Activated B cell treated with CpG ODN at 0.5 μM for 24 hours (primary cell): ENCODE measurements at places on chromosomes 12 and 14. TPM values are rescaled to one million over a fixed set of nuclear protein-coding genes. Genes with fewer than 3 reads are reported as not detected.

- DNase-seq, result no peak
Observed at GRCh38 chr14:23566778-23567185, 809 bp downstream of the AP1G2 start.

The POLE2 gene
- 2.9 and 5.3 TPM in 2 replicates for total RNA-seq

DNA sequence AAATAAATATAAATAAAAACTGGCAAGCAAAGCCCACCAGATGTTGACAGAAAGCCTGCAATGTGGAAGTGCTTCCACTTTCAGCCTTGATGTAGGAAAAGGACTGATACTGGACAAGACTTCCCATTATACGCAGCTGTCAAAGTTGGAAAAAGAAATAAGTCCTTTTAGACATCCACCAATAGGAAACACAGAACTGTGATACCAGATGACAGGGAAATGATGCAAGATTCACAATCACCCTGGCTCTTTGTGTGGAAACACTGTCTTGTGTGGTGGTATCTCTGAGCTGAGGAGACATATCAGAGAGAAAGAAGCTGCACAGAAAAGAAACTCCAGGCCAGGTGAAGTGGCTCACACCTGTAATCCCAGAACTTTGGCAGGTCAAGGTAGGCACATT lies 13.8 kb upstream of the METAP2 start:
- no peak for DNase-seq

GRCh38 chr12:126055521-126055920 lies 990.3 kb downstream of the AACS start:
- DNase-seq, result no peak

The GAPDH gene
- 1,003 and 1,033 TPM in 2 replicates for total RNA-seq

DNA sequence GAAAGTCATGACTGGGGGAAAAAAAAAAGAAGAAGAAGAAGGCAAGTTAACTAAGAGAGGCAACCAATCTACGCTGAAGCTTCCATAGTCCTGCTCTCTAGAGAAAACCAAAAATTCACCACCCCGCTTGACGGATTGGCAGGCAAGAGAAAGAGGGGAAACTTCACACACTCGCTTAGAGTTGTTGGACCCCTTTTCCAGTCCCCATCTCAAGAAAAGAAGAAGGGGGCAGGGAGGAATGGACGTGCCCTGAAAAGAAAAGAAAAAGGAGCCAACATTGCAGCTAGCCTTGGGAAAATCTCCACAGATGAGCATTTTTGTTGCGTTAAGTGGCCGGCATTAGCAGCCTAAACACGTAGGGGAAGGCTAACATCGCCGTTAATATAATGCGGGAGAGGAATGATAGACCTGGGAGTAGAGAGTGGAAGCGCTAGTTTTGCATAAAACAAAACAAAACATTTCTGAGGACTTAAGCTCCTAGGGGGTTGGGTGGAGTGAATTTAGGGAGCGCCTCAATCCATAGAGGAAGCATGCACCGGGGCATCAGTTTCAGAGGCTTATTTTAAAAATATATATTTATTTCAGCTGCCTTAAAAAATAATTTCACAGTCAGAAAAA lies 11.3 kb upstream of the FOXG1 start:
- DNase-seq, result no peak

The HCAR3 gene
- total RNA-seq, result not detected in 2 replicates

- DNase-seq, result no peak
Observed at GRCh38 chr12:92365836-92366235, 220.2 kb upstream of the BTG1 start.

- no peak for DNase-seq
Observed at GRCh38 chr12:78192979-78193378, 362.3 kb downstream of the NAV3 start.

GRCh38 chr12:122063694-122064024 lies 14.9 kb upstream of the MLXIP start:
- DNase-seq, result no peak

DNA sequence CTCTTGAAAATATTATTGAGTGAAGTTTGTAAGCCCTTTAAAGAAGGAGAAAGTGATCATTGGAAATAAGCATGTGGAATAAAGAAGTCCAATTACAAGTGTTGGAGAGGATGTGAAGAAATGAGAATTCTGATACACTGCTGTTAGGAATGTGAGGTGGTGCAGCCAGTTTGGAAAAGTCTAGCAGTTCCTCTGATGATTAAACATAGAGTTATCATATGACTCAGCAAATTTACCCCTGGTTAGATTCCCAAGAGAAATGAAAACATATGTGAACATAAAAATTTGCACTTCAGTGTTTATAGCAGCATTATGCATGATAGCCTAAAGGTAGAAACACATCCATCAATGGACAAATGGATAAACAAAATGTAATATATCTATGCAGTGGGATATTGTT lies 319.9 kb downstream of the AEBP2 start:
- no peak for DNase-seq

The KRT82 gene
- total RNA-seq, result not detected in 2 replicates

The NKX2-1 gene
- total RNA-seq, result not detected in 2 replicates

The CCDC197 gene
- total RNA-seq, result not detected in 2 replicates

DNA sequence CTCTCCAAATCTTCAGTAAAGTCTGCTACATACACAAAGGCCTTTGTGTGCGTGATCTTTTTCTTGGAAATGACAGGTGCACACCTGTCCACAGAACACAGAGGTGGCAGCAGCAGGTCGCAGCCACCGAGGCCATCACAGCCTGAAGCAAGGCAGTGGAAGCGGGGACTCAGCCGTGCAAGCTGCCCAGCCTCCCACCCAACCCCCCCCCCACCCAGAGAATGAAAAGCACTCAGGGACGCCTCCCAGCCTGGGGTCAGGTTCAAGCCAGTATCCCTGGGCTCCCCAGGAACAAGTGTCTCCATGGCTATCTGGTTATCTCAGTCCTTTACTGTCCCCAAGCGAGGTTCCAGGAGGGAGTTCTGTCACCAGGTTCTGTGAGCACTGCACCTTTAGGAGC lies 31.2 kb upstream of the TSPAN9 start:
- no peak for DNase-seq

DNA sequence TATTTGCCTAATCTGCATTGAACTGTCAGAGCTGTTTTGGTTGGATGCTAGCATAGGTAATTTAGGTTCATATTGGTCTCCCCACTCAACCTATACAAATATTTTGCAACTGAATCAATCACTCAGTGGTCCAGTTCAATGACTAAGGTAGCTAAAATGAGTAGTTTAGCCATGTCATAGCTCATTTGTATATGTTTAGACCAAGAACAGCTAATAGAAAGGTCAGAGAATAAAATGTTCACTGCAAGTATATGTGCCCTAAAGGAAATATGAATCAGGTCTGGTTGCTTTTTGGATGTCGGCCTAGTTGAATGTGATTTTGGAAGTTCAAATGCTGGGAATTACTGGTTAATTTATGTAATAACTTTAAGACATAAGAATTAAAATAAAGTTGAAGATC lies 883.9 kb downstream of the LRFN5 start:
- DNase-seq, result no peak

The B3GNT4 gene
- not detected in 2 replicates for total RNA-seq

DNA sequence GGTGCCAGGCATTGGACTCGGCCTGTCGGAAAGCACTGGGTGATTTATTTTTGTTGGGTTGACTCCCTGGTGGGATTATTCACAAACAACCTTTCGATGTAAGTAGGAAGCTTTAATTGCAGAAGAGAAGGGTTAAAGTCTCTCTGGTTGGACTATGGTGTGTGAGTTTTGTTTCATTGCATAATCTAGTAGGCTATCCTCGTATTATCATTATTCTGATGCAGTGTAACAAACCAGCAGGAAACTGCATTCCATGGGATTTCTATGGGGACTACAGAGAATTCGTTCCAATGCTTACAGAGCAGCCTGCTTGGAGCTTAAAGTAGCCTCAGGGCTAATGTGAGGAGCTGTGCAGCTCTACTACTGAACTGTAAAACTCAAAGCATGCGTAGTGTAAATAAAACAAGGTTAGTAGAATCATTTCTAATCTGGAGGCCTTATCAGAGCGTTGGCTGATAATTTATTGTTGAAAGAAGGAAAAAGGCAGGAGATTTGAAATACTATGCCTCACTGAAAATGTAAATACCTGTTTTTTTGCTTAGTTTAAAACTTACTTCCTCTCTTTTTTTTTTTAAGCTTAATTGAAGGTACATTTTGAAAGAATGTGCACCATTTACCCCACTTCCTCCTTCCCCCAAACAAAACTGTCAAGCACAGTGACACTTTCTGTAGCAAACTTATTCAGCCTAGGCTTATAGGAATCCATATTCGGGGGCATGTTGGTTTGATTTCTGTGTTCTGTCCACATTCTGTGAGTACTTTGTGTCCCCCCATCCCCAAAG lies 226.7 kb downstream of the NPAS3 start:
- DNase-seq, result no peak

GRCh38 chr12:117033382-117034221 lies 65.6 kb downstream of the TESC start:
- DNase-seq, result no peak

DNA sequence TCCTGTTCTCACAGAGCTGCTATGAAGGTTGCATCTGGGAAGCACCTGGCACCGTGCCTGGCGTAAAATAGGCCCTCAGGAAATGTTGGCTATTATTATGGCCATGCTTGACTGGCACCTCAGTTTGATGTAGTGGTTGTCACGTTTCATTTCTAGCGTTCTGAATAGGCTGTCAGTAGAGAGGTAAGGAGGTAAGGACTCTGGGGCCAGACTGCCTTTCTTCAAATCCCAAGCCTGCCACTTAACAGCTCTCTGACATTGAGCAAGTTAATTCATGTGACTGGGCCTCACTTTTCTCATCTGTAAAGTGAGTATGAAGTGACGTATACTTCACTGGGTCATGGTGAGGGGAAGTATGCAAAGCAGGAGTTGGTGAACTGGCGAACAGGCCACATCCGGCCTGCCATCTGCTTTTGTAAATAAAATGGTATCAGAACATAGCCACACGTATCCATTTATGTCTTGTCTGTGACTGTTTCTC lies 196.2 kb downstream of the CACNA1C start:
- no peak for DNase-seq

DNA sequence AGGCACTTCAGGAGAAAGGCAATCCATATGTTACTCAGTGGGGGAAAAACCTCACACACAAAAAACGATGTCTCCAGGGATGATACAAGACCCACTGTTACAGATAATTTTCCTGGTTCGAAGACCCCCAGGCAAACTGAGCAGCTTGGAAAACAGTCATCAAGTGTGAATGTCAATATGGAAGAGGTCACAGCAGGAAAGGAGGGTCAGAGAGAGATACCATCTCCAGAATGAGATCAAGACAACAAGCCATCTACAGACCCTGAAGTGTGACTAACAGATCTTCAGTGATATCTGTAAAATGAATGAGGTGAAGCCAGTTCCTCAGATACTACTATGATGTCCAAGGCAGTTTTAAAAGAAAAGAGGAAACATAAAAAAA lies 28.6 kb downstream of the GNS start:
- DNase-seq, result no peak

DNA sequence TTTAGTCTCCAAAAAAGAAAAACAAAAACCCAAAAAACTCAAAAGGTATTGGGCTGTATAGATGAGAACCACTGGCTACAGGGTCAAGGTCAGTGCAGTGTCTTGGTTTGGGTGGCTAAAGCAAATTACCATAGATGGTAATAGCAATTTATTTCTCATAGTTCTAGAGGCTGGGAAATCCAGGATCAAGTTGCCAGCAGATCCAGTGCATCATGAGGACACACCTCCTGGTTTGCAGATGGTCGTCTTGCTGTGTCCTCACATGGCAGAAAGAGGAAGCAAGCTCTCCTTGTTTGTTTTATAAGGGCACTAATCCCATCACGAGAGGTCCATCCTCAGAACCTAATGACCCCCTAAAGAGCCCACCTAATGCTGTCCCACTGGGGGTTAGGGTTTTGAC lies 11.2 kb downstream of the COX14 start:
- DNase-seq, result no peak

DNA sequence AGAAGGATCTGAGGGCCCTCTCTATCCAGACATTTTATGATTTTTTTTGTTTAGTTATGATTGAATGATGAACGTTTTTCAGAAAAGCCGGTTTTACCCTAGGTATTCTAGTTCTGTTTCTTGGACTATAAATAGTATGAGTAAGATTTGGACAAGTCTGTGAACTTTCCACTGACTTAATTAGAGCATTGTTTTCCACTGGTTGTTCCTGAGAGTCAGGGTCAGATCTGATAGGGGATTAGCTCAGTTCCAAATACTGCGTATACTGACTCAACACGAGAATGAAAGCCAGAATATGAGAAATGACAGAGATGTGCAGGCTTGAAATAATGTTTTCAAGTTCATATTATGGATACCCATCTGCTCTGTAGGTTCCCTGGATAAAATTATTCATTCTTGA lies 361.6 kb downstream of the AEBP2 start:
- no peak for DNase-seq

GRCh38 chr12:102611995-102612394 lies 131.6 kb upstream of the IGF1 start:
- no peak for DNase-seq

The CAPRIN2 gene
- 17.5 and 18.7 TPM in 2 replicates for total RNA-seq

The INSM2 gene
- not detected in 2 replicates for total RNA-seq

GRCh38 chr12:117127933-117128823 lies 29.0 kb upstream of the TESC start:
- no peak for DNase-seq

DNA sequence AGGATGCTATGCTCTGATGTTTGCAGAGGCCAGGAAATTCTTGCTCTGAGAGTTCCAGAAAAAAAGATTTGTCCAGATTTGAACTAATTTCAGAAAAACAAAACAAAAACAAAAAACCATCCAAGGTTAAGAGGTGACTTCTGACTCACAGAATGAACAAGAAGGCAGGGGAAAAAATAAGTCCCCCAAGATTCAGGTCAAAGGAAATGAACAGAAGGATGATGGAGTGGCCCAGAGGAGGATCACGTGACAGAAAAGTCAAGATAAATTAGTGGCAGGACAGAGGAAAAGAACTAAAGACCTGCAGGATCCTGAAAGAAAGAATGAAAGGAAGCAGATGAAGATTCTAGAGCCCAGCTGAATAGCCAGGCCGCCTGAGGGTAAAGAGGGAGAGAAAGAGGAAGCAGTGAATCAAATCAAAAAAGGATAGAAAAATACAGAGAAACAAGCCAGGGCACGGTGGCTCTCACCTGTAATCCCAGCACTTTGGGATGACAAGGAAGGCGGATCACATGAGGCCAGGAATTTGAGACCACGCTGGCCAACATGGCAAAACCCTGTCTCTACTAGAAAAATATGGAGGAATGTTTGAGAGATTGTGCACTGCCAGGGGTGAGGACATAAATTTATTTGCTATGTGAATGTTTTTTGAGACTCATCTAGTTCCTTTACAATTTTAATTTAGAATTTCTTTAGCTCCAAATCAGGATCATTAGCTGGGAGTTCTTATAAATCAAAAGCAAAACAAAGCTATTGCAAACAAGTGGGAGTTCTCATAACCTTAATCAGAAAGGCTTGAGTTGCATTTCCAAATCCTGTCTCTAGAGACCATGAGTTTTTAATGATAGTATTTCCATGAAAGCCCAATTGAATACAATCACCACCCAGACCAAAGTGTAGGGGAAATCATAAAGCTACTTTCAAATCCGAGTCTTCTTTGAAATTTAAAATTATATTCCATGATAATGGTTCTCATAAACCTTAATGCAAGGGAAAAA lies 217.1 kb upstream of the PLEKHG7 start:
- DNase-seq, result no peak

- DNase-seq, result no peak
Observed at GRCh38 chr14:87601036-87601435, 391.9 kb downstream of the GALC start.

The ARHGDIB gene
- total RNA-seq, result 680 and 738 TPM in 2 replicates

The MYH6 gene
- total RNA-seq, result not detected in 2 replicates

The SMCO3 gene
- total RNA-seq, result not detected in 2 replicates

The C3AR1 gene
- total RNA-seq, result 0.11 and 0.29 TPM in 2 replicates
